ENCODE measurements at places on chromosomes 2 and 18.
A peak's percentile ranks its signal among the peaks of the same experiment; 100 is the strongest.

GRCh38 chr2:95569170-95569569 lies 22.6 kb upstream of the TRIM43 start:
- DNase-seq, result no peak

GRCh38 chr2:1632002-1632348 lies 112.3 kb downstream of the PXDN start:
- no peak for DNase-seq

DNA sequence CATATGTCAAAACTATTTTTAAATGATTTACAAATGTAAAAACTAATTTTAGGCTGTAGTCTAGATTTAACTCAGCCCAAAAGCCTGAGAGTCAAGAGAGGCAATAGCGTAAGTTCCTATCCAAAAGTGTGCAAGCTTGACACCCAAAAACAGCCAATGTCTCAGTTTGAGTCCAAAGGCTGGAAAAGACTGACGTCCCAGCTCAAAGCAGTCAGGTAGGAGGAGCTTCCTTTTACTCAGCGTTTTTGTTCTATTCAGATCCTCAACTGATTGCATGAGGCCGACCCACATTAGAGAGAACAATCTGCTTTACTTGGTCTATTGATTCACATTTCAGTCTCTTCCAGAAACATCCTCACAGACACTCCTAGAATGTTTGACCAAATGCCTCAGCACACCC lies 51.8 kb downstream of the MYL12B start:
- no peak for DNase-seq

DNA sequence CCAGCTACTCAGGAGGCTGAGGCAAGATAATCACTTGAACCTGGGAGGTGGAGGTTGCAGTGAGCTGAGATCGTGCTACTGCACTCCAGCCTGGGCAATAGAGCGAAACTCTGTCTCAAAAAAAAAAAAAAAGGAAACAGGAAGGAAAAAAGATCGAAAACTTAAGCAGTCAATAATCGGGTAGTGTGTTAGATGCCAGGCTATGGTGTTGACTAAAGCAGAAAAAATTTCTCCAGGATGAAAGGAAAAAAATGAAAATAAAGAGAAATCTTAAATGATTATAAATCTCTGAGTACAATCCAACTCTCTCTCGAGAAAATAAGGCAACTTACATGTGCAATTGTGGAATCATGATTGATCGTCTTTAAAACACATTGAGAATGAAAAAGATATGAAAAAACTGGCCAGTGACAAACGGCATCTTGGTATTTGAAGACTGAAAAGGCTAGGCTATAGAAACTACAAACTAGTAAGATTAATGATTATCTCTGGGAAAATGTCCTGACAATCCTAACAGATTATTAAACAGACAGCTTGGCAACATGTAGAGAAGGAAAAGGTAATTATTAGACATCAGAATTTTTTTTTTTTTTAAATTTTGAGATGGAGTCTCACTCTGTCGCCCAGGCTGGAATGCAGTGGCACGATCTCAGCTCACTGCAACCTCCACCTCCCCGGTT lies 16.3 kb upstream of the EPHA4 start:
- no peak for DNase-seq

DNA sequence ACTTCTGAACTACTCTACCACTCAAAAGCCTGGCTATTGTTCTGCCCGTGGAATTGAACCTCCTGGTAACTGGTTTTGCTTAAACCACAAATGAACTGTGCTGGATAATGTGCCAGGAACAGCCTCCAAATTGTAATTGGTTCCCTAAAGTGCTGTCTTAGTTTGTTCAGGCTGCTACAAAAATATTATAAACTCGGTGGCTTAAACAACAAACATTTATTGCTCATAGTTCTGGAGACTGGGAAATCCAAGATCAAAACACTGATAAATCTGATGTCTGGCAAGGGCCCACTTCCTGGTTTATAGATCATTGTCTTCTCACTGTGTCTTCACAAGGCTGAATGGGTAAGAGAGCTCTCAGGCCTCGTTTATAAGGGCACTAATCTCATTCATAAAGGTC lies 149.2 kb upstream of the NCKAP5 start:
- DNase-seq, result no peak

GRCh38 chr18:34799291-34799690 lies 89.2 kb downstream of the DTNA start:
- DNase-seq, result no peak

GRCh38 chr2:4247791-4248190 lies 544.4 kb downstream of the DCDC2C start:
- DNase-seq, result no peak

DNA sequence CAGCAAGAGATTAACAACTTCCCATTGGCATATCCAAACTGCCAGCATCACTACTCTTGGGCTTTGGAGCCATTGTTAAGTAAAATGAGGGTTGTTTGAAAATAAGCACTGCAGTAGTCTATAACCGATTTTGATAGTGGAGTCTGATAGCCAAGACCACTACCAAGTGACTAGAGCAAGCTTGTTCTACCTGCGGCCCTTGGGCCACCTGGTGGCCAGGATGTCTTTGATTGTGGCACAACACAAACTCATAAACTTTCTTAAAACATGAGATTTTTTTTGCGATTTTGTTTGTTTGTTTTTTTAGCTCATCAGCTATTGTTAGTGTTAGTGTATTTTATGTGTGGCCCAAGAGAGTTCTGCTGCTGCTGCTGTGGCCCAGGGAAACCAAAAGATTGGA lies 11.0 kb downstream of the UBE2E3 start:
- peak; percentile 18 for DNase-seq

DNA sequence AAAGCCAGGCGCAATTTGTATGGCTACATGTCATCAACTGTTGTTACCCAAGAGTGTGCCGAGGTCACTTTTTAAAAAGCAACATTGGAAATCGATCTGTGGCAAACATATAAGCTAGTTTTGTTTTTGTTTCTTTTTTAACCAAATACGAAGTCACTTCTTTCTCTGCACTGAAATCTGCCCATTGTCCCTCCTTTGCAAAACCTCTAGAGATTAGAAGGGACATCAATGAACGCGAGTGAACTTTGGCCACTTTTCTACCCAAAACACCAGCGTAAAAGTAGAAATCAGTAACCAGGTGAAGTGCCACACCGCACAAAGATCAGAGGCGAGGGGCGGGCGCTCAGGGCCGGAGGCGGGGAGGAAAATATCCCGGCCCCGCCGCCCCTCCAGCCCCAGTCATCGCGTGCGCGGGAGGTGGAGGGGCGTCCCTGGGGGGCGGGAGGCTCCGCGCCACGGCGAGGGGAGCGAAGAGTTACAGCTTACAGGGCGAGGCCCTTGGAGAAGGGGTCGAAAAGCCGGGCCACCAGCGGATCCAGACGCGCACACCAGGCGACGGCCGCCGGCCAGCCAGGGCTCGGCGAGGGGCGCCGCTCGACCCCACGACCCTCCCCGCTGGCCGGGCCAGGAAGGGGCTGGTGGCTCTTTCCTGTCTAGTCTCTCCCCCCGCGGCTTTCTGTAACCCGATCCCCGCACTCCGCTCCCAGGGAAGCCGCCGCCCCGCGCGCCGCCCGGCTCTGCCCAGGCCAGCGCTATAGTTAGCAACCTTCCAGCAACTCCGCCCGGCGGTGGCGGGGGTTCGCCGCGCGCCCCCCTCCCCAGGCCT lies 993 bp downstream of the RBMS1 start:
- DNase-seq, result peak; percentile 17

- no peak for DNase-seq
These were observed 23.9 kb downstream of the COL4A3 start for GRCh38 chr2:227188292-227188691.
